ENCODE measurements at places on chromosomes 13 and 19. TPM values are rescaled to one million over a fixed set of nuclear protein-coding genes. Genes with fewer than 3 reads are reported as not detected.

FXYD1 gene
- 0.65 TPM for total RNA-seq

RNF225 gene
- 0.19 TPM for total RNA-seq

FOXO1 gene
- 8.4 TPM for total RNA-seq

SHISA7 gene
- total RNA-seq, result not detected

N4BP2L1 gene
- 0.42 TPM for total RNA-seq

LGALS14 gene
- not detected for total RNA-seq

ZNF554 gene
- total RNA-seq, result 1.0 TPM

ZBTB32 gene
- not detected for total RNA-seq

TMEM86B gene
- 3.1 TPM for total RNA-seq

TGFBR3L gene
- total RNA-seq, result 1.8 TPM

SYNGR4 gene
- total RNA-seq, result 4.6 TPM

ADAMTSL5 gene
- total RNA-seq, result 3.4 TPM

STOML3 gene
- total RNA-seq, result not detected

LILRB3 gene
- total RNA-seq, result 0.20 TPM

OR10H3 gene
- not detected for total RNA-seq

WIZ gene
- total RNA-seq, result 23.6 TPM

All from A549 treated with Mapracorat at 1 μM for 4 hours (cell line).